ENCODE measurements at places on chromosomes 1 and 21.

DNA sequence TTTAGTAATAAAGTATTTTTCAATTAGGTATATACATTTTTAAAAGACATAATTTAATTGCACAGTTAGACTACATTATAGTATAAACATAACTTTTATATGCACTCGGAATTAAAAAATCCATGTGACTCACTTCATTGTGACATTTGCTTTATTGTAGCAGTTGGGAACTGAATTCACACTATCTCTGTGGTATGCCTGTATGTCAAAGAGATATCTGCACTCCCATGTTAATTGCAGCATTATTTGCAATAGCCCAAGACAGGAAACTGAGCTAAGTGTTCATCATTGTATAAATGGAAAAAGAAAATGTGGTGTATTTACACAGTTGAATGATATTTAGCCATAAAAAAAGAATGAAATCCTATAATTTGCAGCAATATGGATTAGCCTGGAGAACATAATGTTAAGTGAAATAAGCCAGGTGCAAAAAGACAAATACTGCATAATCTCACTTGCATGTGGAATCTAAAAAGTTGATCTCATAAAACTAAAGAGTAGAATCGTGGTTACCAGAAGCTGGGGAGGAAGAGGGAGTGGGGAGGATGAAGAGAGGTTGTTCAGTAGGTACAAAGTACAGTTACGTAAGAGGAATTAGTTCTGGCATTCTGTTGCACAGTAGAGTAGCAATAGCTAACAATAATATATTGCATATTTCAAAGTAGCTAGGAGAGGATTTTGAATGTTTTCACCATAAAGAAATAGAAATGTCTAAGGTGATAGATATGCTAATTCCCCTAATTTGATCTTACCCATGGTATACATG lies 64.8 kb downstream of the DPT start:
- no peak for DNase-seq

GRCh38 chr1:149896575-149896974 lies 2.8 kb upstream of the BOLA1 start:
- DNase-seq = no peak

DNA sequence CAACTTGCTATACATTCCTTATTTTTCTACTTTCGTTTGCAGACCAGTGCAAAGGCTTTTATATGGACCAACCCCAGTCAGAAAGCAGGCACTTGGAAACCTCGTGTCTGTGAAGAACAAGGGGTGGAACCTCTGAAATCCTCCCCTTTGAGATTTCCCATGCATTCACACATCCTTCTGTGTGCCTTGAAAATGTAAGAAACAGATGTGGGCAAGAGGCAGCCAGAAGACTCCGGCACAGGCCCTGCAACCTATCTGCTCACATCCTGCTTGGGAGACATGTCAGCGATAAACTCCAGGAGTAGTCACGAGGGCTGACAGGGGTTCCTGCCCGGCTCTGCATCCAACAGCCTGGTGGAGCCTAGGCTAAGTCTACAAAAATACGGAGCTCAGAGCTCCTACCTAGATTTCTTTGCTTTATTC lies 42.5 kb downstream of the ETS2 start:
- no peak for DNase-seq

DNA sequence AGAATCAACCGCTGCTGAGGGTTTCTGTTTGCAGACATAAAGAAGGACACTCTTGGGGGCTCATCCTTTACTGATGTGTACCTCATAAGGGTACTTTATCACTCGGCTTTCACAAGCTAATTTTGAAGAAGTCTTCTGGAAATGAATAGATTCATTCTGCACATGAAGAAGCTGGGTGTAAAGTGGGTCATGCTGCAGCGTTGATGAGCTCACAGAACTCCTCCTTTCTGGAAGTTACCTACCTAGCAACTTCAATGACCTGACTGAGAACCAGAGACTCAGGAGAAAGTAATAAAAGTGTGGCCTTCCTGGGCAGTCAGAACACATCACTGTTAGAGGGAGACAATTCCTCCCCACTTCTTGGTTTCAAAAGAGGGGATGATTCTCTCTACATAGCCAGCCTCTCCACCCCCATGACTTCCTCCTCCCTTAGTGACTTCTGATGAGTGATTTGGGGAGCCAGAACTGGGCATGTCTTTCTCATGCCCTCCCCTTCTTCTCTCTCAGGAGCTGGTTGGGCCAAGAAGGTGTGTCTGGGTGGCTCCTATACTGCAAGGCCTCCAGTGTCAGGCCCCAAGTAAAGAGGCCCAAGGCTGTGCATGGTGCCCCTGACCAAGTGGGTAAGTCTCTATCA lies 27.0 kb downstream of the PCNX2 start:
- DNase-seq = no peak

DNA sequence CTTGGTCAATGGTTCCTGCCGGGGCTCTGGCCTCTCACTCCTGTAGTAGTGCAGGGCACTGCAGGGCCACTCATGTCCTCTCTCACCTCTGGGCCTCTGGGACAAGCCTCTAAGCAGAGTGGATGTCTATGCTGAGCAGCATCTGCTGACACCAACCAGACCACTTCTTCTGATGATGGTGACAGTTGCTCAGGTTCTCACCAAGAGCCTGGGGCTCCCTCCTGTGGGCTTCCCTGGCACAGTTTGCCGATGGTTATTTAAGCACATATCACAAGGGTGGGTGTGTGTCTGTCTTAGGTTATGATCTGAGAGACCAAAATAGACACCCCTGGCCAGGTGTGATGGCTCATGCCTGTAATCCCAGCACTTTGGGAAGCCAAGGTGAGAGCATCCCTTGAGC lies 17.4 kb upstream of the GPR137B start:
- DNase-seq = no peak

DNA sequence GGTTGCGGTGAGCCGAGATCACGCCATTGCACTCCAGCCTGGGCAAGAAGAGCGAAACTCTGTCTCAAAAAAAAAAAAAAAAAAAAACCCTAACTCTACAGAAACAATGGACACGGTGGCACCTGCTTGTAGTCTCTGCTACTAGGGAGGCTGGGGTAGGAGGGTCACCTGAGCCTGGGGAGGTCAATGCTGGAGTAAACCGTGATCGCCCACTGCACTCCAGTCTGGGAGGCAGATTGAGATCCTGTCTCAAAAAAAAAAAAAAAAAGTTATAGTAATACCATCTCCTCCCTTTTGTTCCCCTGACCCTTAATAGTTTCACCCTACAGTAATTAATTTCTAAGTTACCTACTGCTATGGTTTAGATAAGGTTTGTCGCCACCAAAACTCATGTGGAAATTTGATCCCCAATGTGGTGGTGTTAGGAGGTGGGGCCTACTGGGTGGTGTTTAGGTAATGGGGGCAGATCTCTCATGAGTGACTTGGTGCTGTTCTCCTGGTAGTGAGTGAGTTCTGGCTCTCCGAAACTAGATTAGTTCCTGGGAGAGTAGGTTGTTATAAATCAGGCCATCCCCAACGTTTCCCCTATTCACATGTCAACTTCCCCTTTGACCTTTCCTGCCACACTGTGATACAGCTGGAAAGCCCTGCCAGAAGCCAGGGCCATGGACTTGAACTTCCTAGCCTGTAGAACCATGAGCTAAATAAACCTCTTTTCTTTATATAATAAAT lies 9.8 kb downstream of the FBXO42 start:
- DNase-seq = no peak

DNA sequence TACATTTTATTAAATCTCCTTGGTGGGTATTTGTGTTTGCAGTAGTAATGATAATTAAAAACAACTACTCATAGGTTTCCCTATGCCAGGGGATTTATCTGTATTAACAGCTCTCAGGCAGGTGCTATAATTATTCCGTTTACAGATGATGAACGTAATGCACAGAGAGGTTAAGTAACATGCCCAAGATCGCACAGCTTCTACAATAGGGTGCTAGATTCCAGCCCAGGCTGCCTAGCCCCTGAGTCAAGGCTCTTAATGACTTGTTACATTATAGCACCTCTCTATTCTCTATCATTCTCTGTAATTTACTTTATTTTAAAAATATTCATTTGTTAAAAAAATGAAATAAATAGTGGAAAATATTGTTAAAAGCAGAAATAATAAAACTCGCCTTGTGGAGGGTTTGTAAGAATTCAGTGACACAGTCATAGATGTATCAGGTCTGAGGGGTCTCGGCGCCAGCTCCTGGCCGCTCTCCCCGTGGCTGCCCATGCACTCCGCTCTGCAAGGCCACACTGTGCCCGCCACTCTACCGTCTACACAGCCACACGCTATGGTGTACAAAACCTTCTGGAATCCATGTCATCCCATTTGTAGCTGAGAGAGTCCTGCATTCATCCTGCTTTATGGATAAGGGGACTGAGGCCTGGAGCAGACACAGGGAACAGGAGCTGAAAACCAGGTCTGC lies 562.2 kb downstream of the MATN1 start:
- no peak for DNase-seq

DNA sequence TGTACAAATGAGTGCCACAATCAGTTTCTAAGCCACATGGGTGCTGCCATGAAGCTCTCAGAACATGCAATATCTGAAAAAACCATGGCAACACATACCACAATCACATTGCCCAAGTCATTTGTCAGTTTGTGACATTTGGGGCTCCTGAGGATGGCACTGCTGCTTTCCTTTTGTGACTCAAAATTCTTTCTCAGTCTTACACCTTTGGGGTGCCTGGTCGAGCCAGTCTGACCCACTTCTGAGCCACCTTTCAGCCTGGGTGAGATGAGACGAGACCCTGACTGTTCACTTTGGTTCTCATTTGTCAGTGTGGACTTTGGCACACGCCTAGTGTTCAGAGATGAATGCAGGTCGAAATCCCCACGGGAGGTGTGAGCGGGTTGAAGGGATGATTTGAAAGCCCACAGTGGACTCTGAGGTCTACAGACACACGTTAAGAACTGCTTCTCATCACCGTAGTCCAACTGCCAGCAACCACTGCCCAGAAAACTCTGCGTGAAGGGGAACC lies 8.0 kb downstream of the BATF3 start:
- DNase-seq = no peak

GRCh38 chr1:210527091-210527490 lies 198.4 kb downstream of the HHAT start:
- no peak for DNase-seq

DNA sequence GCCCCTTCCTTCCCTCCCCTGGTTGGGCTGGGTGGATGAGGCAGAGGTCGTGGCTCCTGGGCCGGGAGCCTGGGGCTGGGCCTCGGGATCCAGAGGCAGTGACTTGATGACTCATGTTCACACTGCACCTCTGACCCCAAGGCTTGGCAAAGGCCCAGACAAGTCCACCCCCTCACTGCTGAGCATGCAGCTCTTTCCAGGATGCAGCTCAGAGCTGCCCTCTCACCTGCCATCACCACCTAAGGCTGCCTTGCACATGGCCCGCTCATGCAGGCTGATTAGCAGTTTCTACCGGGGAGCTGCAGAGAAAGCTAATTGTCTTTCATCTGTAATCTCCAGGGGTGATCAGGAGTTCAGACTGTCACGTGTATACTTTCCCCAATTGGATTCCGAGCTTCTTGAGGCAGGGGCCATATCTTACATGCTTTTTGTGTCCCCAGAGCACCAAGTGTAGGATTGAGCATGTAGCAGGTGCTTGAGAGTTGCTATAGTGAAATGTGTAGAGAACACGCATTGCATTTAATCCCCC lies 62.1 kb downstream of the LRRN2 start:
- DNase-seq = no peak

GRCh38 chr1:17831597-17831996 lies 76.5 kb downstream of the ACTL8 start:
- DNase-seq = no peak

GRCh38 chr1:207218512-207219362 lies 102.7 kb upstream of the CD55 start:
- no peak for DNase-seq

DNA sequence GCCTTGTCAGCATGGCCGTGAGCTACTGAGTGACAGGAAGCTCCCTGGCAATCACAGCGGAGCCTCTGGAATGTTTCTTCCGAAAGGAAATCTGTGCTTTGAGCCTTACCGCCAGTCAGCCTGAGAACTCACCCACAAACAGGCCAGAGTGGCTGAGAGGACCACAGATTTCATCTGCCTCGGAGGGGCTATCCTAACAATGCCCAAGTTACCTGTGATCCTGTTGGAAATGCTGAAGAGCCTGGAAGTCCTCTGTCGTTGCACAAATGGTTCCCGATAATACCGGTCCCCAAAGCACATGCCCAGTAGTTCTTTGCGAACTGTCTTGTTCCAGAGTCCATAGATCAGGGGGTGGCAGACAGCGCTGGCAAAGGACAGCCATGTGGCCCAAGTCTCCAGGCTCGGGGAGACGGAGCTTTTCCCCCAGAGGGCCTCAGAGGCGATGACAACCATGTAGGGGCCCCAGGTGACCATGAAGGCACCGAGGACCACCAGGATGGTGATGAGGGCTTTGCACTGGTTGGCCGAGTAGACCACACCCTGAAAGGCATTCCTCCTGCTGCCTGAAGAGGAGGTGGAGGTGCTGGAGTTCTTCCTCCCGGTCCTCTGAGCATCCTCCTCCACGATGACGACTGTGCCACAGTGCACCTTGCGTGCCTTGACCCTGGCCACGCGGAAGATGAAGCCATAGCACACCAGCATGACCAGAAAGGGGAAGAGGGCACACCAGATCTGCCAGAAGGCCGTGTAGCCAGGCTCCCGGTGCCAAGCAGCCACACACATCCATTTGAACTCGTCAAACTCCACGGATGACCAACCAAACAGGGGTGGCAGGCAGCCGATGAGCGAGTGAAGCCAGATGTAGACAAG lies 40.2 kb downstream of the GPR161 start:
- no peak for DNase-seq

DNA sequence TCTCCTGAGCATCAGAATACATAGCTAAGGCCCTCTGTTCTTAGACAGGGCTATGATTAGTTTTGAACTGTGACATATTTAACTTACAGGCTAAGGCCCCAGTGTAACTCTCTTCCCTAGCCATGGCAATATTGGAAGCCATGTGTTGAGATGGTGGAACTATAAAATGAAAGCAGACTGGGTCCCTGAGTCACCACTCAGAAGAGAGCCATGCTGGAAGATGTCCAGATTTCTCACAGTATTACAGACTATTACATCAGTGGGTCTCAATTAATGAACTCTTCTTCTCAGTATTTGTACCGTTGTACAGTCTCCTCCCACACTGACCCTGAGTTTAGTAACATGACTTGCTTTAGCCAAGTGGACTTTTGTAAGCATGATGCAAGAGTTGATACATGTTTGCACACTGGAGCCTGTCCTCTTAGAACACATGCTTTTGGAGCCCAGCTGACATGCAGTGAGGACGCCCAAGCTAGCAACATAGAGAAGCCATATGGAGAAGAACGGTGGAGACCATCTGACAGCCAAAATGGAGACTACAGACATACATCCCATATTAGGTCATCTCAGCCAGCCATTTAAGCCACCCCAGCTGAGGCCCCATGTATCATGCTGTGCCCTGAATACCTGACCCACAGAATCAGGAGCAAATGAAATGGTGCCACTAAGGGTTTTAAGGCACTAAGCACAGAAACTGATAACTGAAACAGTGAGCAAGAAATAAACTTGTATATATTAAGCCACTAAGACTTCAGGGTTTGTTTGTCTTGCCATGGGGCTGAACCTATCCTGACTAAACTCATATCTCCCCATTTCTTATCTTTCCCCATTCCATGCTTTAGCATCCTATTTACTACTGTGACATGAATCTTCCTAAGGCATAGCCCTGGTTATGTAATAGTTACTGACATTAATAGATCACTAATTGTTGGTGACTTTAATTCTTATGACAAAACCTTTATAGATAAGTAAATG lies 24.4 kb downstream of the TBX15 start:
- DNase-seq = no peak

GRCh38 chr1:6483017-6483760 lies 8.3 kb downstream of the PLEKHG5 start:
- DNase-seq = no peak
